ENCODE measurements at places on chromosomes 5 and 9.

GRCh38 chr9:94758880-94759279 is 32.4 kb downstream of the AOPEP start:
- no peak for DNase-seq

DNA sequence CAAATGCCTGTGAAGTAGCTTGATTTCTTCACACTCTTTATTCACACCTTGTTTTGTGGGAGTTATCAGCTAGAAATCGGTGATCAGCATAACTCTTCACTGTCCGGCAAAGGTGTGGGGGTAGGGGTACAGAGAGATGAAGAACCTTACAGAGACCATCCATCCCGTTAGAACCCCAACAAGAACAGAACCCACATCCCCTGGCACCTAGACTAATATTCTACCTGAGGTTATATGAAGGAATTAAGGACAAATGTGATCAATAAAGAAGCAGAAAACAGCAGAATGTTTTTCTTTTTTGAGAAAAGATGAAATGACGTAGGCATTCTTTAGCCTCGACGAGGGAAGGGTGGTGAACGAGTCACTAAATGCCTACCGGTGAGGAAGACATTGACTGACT is 44.7 kb downstream of the FANCC start:
- DNase-seq: no peak

- DNase-seq: no peak
Measured at GRCh38 chr5:130488252-130488651, 584.0 kb downstream of the CHSY3 start.

- no peak for DNase-seq
Measured at GRCh38 chr9:89731262-89732182, 126.7 kb downstream of the GADD45G start.

DNA sequence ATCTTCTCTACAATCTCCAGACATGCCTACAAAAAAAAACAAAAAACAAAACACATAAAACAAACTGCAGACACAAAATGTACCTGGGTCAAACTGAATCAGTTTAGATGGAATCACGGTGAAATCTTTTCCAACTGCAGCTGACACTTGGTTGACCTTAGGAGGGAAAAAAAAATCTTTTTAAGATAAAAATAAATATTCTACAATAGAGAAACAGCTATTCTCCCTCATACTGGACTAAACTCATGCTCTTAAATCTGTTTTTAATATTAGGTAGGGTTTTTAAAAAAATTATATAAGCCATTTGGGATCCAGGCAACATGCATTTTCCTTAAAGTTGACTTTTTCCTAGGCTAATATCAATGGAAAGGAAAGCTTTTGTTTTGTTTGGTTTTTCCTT is 33.8 kb upstream of the CER1 start:
- DNase-seq: no peak

DNA sequence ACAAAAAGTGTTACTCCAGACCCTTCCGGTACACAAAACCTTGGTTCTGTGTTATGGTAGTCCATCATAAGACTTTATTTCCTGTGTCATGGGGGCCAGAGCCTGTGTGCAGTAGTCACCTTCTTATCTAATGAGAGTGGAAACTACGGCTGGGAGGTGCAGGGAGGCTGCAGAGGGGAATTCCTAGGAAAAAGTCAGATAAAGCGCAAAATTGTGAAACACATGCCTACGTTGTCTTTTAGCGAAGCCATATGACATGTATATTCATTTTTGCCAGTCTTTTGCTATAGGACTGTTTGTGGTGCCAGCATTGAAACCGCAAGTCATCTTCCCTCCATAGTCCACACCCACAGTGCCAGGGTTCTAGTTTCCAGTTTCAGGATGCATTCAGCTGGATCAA is 80.7 kb downstream of the PPARGC1B start:
- DNase-seq: no peak

DNA sequence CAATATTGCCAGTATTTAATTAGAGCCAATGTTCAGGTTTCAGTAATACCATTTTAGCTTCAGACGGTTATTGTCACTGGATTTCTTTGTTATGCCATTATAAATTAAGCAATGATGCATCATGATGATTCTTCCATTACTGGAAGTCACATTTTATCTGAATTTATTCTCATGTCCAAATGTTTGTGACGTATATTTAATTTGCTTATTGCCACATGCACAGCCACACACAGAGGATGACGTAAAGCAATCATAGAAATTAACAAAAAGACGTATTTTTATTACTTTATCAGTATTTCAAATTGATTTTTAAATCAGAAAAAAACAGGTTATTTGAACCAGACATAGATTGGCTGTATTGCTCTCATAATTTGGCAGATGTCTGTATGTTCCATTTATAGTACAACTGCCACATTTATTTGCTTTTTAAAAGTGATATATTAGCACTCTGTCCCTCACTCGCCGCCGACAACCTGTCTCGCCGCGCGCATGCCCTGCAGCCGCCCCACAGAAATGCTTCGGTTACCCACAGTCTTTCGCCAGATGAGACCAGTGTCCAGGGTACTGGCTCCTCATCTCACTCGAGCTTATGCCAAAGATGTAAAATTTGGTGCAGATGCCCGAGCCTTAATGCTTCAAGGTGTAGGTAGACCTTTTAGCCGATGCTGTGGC is 970.9 kb downstream of the CDH12 start:
- DNase-seq: no peak

GRCh38 chr5:124737651-124738050 is 8.8 kb downstream of the ZNF608 start:
- DNase-seq: peak; percentile 49

DNA sequence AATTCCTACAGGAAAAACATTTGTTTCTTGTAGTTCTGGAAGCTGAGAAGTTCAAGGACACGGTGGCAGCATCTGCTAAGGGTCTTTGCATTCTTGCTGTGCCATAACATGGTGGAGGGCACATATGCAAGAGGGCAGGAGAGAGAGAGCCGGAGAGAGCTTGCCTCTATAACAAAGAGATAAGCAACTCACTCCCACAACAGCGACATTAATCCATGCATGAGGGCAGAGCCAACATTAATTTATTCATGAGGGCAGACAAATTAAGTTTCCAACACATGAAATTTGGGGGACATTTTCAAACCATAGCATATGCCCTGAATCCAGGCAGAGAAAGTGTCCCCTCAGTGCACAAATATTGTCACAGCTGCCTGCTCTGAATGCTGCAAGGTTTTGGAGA is 4.4 kb upstream of the GTF3C5 start:
- no peak for DNase-seq
